SK-N-SH (cell line): ENCODE measurements at places on chromosomes 2 and 18.

GRCh38 chr2:177014946-177015345, 197.6 kb upstream of the HNRNPA3 start:
- DNase-seq, result no peak

GRCh38 chr2:173122936-173123335, 47.3 kb downstream of the MAP3K20 start:
- no peak for DNase-seq

DNA sequence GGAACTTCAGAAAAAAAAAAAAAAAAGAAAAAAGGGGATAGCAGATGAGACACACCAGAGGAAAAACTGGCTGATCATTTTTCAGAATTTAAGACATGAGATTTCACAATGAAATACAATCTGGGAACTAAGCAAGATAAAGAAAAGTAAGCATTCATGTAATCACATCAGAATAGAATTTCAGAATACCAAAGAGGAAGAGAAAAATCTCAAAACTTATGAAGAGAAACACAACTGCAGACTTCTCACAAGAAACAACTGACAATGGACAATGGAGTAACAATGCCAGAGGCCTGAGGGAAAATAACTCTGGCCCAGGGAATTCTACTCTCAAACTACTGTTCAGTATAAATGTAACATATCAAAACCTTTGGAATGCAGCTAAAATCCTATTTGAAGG, 13.2 kb upstream of the RRM2 start:
- no peak for DNase-seq

DNA sequence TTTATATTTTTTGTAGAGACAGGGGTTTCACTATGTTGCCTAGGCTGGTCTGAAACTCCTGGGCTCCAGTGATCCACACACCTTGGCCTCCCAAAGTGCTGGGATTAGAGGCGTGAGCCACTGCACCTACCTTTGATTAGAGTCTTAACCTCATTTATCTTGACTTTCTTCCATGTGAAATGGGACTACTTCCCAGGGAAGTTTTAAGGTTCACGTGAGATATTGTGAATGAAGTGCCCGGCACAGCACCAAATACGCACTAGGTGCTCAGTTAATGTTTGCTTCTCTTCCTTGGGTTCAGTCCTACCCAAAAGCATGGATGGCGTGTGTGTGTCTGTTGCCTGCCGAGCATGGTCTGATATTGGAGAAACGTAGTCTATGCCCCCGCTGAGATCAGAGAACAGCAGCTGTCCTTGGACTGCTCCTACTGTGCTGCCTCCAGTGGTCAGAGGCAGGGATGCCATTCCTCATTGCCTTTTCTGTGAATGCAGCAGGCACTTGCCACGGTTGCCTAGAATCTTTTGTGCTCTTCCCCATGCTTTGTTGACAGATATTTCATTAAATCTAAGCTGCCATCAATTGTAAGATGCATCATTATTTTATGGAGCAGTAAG, 12.3 kb upstream of the TFCP2L1 start:
- peak; percentile 79 for DNase-seq

DNA sequence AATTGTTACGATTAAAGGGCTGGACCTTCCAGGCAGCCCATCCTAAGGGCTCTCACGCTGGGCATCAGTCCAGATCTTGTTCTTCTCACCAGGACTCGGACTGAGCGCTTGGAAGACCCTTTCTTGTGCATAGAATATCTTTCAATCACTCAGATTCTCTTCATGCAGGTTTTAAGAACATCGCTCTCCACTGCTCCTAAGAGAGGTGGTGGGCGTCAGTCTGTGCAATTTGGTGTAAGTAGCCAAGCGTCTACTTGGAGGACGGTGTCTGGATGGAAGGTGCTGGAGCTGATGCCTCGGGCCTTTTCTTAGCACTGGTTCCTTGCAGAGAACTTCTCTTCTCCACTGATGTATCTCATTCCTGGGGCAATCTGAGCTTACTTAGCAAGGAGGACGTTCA, 68.7 kb downstream of the ASB1 start:
- no peak for DNase-seq

- DNase-seq, result no peak
Observed at GRCh38 chr18:73531601-73532000, 616.0 kb downstream of the FBXO15 start.

DNA sequence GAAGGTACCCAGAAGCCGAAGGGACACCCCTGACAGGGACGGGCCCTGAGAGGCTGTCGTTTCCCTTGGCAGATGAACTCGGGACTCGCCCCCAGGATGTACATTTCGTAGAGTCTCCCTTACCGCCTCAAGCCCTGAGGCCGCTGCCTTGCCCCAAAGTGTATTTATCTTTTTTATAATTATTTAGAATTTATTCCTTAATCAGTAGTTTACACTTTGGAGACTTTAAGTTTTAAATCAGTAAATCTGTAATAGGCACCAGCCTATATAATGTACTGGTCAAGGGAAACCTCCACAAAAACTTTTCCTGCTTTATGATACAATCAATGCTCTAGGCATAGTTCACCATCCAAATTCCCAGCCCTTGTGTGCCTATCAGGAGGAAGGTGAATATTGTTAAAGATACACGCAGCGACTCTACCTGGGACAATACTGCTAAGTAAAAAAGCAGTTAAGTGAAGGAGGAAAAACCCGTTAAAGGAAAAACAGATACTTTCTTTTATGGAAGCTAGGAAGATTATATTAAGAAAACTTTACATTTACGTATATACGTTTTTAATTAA, 848 bp downstream of the VRK2 start:
- no peak for DNase-seq

GRCh38 chr2:62717503-62718081, 12.1 kb downstream of the EHBP1 start:
- DNase-seq, result no peak

- no peak for DNase-seq
Observed at GRCh38 chr2:33008716-33009115, 62.0 kb downstream of the LTBP1 start.

- no peak for DNase-seq
Observed at GRCh38 chr2:204115137-204116056, 178.8 kb downstream of the ICOS start.

DNA sequence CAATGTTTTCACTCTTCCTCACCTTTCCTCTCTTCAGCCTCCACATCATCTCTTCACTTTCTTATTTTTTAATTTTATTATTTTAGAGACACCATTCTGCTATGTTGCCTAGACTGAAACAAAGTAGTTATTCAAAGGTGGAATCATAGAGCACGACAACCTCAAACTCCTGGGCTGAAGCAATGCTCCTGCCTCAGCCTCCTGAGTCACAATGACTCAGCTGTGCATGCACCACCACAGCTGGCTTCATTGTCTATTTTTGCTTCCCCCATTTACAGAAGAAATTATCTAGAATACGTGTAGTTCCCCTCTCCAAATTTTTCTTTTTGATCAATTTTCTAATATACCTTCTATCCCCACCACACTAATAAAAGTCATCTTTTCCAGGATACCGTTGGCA, 911.5 kb upstream of the SOX11 start:
- no peak for DNase-seq

DNA sequence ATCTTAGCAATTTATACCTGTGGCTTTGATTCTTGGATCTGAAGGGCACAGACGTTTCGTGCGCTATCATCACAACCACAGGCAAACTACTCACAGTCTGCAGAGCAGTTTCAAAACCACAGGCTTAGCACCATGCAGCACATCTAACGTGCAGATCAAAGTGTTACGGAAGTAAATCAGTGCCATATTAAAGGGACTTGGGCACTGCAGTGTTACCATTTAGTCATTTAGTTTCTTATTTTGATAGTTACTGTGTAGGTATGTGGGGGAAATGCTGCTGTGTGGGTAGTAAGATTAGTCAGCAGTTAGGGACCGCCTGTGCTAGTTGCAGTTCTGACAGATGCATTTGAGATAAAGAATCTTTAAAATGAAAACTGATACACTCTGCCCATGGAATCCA, 384.0 kb downstream of the NBAS start:
- DNase-seq, result no peak

DNA sequence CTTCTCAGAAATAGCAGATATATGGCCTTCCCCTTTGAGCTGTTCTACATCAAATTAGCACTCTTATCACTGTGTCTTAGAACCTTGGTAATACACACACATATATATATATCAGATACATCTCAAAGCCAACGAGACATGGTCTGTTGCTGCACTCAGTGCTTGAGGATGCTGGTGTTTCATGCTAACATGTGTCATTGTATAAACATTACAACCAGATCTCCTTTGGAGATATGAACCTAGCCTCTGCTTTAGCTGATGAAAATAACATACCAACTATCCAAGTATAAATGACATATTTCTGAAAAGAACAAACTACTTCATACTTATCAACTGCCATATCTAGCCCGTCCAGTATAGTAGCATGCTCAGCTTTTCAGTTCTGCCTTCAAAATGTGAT, 226.7 kb upstream of the HNRNPA3 start:
- peak; percentile 26 for DNase-seq

GRCh38 chr18:60996326-60996725, 336.9 kb upstream of the CDH20 start:
- no peak for DNase-seq

GRCh38 chr2:242022550-242023290, 153.2 kb downstream of the RTP5 start:
- no peak for DNase-seq

DNA sequence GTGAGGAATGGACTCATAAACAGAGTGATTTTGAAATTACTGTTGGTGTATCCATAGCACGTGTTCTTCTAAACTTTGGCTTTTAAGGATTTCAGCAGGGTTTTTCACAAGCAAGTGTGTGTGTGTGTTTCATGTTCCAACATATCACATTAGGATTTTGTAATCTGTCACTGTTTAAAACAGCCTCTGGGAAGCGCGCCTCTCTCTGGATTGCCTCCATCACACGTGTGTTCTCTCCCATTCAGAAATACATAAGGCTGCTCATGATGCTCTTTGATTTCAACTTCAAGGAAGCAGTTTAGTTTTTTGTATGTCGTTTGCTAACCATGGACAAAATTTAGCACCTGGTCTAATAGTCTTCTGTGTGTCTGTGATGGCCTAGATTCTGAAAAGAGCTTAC, 370.4 kb downstream of the MTX2 start:
- no peak for DNase-seq

DNA sequence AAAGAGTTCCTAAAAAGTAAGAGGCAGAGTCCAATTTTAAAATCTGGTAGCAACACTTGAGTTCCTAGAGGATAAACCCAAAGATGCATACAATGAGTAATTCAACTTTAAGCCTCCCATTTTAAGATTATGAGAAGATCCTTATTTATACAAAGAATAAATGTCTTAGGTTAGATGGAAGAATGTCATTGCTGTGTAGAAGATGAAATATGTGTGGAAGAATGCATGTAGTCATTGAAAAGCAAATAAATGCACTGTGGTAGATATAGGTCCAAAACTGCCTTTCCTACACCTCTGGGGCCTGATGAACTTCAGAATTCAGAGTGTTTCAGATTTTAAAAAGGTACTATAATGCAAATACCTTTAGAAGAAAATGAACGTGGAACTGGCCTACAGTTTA, 58.7 kb upstream of the LRP1B start:
- no peak for DNase-seq

GRCh38 chr2:227482638-227483340, 10.8 kb downstream of the AGFG1 start:
- DNase-seq, result no peak

DNA sequence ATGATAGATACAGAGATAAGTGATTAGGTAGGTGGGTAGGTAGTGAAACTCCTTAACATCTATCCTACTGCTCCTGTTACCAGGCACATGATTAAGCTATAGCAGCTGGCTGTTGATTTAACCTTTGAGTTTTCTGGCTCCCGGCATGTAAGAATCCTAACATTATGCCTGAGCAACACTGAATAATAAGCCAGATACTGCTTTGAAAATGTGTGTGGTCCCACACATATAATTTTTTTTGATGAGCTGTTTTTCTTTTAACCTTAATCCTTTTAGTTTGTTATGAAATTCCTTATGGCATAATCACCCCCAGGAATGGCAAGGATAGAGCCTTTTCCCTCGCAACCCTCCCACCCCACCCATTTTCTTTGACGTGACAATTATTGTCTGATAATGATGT, 104.2 kb upstream of the NEUROD1 start:
- DNase-seq, result no peak

DNA sequence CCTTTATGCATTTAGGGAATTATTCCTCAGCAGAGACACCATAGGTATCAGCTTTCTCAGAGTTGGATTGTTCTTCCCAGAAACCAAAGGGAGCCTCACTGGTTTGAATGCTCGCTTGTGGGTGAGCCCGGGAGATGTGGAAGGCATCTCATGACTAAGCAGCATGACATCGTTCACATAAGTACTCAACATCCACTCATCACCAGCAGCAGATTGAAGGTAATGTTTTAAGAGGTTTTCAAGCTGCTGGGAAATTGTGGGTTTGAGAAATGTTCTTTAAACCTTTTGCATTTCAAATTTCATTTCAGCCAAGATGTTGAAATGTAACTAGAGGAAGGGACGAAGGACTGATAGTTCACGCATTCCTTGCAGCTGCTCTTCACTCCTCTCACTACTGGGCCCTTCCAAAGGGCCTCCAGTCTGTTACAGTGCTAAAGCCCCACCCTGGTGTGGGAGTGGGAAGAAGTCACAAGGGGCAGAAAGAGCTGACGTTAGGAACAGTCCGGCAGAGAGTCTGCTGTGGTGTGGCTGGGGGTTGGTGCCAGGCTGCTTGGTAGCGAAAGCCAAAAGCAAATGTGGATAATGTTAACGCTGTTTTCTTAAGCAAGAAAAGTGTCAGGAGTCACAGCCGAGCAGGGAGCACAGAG, 324.5 kb upstream of the EPHA4 start:
- no peak for DNase-seq

GRCh38 chr2:228157841-228158240, 23.6 kb downstream of the SPHKAP start:
- no peak for DNase-seq

DNA sequence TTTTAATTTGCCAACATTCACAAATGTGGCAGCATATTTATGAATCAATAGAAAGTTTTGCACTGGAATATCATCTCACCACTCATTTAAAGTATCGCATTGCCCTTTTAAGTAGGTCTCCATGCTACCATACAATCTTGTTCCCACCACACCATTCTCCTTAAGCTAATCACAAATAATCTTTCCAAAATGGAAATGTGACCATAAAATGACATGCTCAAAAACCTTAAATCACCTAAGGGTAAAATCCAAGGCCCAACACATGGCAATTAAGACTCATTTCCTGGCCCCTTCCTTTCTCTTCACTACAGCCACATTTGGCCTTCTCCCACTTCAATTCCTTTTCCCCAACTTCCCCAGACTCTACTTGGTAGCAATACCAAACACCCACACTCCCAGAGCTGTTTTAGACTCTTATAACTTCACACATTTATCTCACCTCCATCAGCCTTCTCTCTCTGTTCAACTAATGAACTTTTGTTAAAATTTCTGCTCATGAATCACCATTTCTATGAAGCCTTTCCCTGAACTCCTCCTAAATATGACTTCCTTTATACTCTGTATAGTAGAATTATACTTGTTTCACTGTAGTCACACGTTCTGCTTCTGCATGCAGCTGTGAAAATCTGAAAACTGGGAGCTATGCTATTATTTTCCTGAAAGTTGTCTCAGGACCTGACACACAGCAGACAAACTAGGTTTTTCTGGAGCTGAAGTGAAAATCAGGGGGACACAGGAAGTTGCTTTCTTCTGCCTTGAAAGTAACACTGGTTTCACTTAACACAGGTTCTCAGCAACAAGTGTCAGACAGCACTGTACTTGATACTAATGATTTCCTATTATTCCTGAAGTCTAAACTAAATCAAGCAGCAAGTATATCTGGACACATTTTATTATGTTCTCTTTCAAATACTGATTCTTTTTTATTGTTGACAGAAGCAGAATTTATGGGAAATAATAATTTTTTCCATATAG, 303.9 kb downstream of the ZEB2 start:
- no peak for DNase-seq
